ENCODE measurements at places on chromosomes 6 and 20.

GRCh38 chr20:32585586-32586127 is 524 bp upstream of the NOL4L start:
- DNase-seq: no peak

DNA sequence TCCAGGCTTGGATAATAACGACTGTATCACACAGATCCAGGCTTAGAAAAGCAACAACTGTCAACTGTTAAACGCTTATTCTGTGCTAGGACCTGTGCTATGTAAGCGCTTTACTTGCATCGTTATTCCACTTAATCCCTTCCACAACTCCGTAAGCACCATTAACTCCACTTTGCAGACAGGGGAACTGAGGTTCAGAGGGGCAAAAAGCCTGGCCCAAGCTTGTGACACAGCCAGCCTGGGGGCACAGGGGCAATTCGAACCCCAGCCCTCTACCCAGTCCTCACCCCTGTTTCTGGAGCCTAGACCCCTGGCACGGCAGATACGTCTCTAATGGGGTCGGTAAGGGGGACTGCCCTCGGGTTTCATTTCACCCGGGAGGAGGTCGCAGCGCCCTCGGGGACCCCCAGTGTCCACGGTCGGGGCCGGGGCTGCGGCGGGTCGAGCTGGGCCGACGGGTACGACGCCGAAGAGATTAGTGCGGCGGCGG is 411 bp downstream of the DSN1 start:
- DNase-seq: no peak

DNA sequence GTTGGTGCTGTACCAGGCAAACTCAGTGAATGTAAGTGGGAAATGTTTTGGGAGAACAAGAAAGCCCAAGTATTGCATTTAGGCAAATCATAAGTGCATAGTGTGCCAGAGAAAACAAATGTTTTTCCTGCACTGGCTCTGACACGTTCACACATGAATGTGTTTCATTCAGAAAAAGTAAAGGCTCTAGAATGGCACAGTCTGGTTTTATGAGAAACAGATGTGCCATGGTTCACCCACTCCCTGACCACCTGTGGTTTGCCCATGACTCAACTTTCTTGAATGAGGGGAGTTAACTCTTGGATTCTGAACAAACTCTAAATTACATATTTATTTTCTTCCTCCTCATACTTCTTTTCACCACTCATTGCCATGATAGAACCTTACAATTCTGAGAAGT is 126.9 kb downstream of the KCNQ5 start:
- no peak for DNase-seq

GRCh38 chr6:151119823-151120524 is 119.8 kb upstream of the AKAP12 start:
- DNase-seq: no peak

- no peak for DNase-seq
Observed at GRCh38 chr20:33181482-33182093, 13.6 kb downstream of the BPIFA2 start.

DNA sequence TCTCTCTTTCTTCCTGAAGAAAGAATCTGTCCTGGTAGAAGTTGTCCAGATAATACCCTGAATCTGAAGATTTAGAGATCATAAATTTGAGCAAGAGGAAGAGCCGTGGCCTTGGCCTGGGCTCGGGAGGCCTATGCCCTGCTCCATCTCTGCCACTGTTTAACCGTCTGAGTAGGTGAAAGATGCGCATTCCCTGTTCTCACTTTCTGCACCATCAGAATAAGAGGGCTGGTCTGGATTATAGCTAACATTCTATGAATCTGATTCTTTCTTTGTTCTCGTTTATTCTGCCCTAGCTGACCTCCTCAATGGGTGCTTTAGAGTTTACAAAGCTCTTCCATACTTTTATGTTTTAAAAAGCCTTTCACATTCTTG is 51.3 kb downstream of the ELOVL4 start:
- no peak for DNase-seq

DNA sequence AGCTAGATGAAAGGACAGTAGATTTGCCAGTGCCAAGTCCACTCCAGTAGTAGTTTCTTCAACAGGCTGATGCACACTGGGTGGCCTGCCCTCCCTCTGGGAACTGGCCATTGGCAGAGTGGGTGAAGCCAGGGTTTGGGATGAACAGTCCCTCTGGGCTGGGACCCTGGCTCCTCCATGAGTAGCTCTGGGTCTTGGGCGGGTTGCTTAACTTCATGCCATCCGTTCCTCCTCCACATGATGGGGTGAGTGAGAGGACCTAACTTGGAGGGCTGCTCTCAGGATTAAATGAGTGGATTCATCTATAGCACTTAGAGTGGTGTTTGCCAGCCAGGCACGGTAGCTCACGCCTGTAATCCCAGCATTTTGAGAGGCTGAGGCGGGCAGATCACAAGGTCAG is 47.2 kb downstream of the PLAGL2 start:
- no peak for DNase-seq

DNA sequence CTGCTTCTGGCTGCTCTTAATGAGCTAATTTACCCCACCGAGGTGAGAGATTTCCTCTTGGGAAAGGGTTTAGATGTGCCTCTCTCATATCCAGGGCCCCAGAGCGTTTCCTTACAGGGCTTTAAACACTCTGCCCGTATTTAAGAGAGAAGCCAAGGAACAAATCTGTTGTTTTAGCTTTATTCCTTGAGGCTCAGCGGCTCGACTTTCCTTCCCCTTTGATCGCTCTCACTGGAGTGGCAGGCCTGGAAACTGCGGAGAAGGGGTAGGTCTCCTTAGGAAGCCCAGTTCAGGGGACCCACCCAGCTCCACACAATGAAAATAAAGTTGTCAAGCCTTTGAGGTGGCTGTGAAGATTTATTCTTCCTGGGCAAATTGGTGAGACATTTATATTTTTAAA is 132.0 kb upstream of the JAG1 start:
- no peak for DNase-seq

DNA sequence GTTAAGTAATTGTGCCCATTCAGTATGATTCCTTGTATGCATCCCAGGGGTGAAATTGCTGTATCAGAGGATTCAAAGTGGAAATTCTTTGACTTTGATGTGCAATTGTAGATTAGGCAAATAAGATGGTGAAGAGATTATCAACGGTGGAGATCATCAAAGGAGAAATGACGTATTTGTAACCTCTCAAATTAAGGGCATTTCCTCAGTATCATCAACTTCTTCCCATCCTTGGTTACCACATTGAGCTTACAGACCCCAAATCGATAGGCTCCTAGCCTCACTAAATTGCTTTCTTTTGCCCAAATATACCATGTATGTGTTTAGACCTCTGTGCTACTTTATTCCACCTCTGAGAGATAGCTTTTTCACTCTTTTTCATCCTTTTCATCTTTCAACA is 213.1 kb upstream of the ZFP64 start:
- no peak for DNase-seq

GRCh38 chr6:2768696-2769095 is 3.5 kb downstream of the WRNIP1 start:
- DNase-seq: no peak

DNA sequence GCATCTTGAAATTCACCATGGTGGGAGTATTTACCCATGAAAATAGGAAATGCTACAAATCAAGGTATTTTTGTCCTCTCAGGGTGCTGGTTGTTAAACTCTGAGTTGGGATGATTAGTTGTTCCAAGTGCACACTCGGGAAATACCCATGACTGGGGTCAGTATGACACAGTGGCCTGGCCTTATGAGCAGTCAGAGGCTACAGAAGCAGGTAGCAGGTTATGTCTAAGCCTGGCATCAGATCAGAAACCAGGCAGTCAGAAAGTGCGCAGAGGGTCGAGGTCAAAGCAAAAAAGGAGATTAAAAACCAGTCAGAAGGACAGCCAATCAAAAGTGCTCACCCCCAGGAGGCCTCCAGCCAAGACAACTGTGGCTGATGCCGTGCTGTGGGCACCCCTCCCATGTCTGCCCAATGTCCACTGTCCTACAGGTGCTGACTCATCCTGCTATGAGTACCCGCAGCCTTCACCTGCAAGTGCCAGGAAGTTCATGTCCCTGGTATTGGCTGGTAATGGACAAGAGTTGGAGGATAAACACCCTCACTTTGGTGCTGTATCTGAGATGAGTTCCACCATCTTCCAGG is 117.4 kb upstream of the SLC24A3 start:
- no peak for DNase-seq

DNA sequence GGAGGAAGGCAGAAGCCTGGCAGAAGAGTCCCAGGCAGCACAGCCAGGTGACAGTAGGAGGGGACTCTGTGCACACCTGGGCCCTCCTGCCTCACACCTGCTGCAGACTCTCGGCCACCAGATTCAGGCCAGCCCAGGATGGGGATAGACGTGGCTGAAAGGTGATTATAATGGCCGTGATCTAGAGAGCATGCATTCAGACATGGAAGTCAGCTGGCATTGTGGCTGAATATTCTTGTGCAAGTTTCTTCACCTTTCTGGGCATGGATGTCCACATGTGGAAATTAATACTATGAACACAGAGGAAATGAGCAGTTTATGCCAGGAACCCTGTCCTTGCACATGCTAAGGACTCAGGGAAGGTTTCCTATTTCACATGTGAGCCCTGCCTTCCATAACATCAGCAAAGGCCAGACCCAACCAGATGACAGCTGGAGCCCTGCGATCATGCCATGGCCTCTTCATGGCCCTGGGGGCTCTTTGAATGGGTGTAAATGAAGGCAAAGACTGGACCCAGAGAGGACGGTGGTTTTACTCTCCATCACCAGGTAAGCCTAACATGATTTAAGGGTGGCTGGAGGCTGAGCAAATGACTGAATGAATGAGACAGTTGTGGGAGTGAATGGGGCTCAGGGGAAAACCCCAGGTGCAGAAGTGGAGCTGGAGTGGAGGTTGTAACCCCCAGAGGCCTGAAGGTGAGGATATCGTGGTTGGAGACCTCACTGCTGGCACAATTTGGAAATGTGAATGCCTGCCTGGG is 2.7 kb upstream of the RAET1L start:
- no peak for DNase-seq

- DNase-seq: no peak
Observed at GRCh38 chr6:45837541-45838200, 178.0 kb downstream of the CLIC5 start.

Data from NCI-H510A (cell line).